ENCODE measurements at places on chromosomes 5 and 9.

- no peak for DNase-seq
Measured at GRCh38 chr5:6501701-6502100, 53.0 kb downstream of the UBE2QL1 start.

DNA sequence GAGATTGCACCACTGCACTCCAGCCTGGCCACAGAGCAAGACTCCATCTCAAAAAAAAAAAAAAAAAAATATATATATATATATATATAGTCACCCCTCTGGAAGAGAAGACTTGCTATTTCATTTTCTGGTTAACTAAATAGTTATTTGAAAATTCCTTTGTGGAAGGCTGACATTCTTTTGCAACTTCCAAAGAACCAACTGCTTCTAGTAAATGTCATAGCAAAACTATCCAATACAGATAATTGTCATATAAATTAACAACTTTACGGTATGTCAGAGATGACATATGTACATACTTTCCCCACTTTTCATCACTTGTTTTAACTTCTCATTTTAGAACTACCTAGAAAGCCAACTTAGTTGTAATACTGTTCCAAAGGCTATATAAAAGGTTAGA lies 50.9 kb downstream of the PRUNE2 start:
- DNase-seq = no peak

DNA sequence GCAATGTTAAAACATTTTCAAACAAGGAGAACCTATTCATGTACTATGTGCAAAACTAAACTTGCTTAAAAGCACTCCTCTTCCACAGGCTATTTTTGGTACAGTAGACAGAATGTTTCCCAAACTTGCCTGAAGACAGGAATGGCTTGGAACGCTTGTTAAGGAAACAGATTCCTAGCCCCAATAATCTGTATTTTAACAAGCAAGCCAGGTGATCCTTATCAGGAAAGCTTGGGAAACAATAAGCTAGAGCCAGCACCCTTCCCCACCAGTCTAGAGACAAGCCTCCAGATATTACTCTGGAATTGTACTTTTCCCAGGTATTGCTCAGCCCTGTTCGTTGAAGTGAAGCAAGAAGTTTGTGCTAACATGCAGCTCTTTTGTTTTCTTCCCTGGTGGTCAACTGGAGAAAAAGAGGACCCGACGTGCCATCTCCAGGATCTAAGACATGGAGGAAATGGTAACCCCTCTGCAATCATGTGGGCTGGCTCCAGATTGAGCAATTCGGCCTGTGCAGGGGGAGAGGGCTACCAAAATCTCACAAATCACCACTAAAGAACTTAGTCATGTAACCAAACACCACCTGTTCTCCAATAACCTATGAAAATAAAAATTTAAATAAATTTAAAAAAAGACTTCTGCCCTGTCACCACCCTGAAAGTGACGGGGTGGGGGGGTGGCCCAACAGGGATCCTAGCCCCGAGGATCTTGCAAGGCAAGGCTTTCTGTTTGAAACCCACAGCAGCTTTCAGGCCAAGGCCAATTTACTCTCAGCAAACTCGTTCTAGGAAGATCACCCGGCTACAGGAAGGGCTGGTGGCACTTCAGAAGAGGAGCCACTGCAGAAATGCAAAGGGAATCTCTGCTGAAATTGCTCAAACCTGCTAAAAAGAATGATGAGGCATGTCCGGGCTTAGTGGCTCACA lies 48.6 kb downstream of the SHB start:
- DNase-seq = no peak

DNA sequence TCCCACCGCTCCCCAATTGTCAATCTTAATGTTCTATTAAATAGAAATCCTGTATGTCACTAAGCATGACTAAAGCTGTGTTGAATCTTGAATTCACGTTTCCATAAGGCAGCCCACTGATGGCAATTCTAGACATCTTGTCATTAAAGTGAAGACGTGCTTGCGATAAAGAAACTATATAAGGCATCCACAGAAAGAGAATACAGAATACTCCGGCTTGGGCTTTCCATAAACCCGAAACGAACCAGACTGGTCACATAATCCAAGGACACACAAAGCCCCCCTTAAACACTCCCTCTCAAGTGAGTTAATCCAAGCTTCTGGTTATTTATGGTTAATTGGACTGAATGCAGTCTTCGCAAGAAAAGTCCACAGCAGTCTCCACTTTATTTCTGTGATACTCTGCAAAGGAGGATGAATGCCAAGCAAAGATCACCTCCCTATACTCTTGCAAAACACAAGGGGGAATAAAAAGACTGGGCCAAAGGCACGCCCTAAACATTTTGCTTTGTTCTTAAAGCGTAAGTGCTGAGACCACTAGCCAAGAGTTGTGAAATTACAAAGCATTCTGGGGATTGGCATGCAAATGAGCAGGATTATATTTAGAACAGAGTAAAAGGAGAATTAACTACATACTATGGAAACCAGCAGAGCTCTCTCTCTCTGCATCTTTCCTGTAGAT lies 54.7 kb downstream of the DPYSL3 start:
- no peak for DNase-seq

GRCh38 chr9:87022178-87022577 lies 74.9 kb upstream of the GAS1 start:
- DNase-seq = no peak

- no peak for DNase-seq
Measured at GRCh38 chr5:113199122-113199905, 222.7 kb downstream of the DCP2 start.

DNA sequence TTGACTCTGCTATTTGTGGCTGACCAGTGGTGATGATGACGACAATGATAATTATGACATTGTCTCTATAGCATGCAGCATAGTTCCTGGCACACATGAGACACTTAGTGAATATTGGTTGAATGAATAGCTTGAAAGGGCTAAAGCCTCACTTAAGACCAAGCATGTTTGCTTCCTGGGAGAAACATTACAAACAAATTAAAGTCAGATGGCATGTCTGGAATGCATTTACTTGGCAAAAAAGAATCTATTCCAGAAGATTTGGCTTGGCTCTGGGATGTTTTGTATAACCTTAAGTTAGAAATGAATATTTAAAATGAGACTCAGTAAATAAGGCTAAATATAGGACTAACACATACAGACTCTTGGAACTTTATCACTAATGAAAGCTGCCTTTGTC lies 21.6 kb downstream of the GAS1 start:
- DNase-seq = no peak

DNA sequence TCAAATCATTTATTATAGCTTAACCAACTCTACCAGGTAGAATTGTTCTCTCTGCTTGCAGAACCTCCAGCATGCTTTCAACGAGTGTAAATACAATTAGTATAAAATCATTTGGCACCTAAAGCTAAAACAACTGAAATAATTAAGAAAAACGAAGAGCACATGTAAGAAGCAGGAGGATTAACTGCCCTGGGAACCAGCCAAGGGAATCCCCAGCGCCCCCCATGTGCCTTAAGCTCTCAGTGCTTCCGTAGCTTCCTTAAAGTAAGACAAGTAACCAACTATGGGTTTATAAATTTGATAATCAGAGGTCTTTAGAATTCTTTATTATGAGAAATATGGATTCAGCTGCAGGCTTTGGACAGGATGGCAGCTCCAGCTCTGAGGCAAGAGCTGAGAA lies 402.4 kb downstream of the RAB3C start:
- DNase-seq = no peak

DNA sequence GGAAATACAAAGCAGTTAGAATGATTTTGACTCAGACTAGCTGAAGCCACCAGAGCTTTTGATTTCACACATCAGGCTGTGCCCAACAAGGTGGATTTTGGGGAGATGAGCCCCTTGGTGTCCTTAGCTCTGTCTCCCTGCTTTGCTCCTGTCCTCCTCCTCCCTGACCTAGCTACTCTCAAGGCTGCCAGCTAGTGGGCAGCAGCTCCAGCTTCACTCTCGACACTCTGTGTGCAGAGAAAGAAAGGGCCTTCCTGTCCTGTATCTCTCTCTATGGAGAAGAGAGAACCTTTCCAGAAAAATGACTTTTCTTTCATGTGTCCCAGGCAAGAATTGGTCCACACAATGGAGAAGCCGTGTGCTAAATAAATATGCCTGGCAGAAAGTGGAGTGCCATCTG lies 446.2 kb downstream of the SEMA5A start:
- DNase-seq = no peak

- no peak for DNase-seq
Measured at GRCh38 chr9:98494852-98495251, 213.9 kb downstream of the GABBR2 start.

- DNase-seq = no peak
Measured at GRCh38 chr9:124353811-124354274, 61.4 kb downstream of the PSMB7 start.

DNA sequence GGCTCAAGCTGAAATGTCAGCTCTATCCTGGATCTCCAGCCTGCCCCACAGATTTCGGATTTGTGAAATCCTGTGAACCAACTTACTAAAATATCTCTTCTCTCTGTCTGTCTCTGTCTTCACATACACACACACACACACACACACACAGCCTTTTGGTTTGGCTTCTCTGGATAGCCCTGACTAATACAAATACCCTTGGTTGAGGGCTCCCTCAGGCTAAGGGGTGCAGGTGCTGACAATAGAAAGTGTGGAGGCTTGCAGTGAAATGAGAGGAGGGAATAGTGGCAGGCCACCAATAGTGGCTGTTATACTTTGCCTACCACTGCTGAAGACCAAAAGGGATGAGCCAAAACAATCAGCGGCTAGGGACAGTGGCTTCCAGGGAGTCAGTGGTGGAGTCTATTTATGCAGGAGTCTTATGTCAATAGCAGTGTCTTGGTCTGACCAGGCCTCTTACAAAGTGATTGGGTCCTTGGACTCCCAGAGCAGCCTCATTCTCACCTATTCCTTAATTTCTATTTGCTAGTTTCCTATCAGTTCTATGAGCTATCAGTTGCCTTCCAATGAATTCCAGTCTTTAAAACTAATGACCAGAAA lies 93.2 kb upstream of the GAS1 start:
- DNase-seq = no peak

- DNase-seq = no peak
Measured at GRCh38 chr5:100186181-100186580, 349.0 kb upstream of the FAM174A start.

DNA sequence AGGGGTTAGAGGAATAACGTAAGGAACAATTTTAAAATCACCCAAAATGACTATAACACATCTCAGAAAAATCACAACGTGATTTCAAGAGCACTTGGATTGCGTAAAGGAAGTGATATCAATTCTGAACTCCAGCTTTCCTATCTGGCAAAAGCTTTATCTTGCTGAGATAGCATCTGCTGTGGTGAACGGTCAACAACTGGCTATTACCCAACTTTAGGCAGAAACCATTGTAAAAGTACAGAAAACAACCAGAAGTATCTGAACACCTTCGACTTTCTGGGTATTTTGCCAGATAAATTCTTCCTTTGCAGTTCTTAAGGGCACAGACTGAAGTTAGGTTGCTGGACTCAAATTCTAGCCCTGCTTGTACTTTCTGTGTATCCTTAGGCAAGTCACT lies 9.2 kb downstream of the ABLIM3 start:
- no peak for DNase-seq

- DNase-seq = no peak
Measured at GRCh38 chr9:128242828-128243214, 33.0 kb downstream of the GOLGA2 start.

- DNase-seq = no peak
Measured at GRCh38 chr5:179124853-179125788, 64.9 kb downstream of the ZNF354C start.

GRCh38 chr9:69933445-69933844 lies 110.2 kb upstream of the MAMDC2 start:
- no peak for DNase-seq

DNA sequence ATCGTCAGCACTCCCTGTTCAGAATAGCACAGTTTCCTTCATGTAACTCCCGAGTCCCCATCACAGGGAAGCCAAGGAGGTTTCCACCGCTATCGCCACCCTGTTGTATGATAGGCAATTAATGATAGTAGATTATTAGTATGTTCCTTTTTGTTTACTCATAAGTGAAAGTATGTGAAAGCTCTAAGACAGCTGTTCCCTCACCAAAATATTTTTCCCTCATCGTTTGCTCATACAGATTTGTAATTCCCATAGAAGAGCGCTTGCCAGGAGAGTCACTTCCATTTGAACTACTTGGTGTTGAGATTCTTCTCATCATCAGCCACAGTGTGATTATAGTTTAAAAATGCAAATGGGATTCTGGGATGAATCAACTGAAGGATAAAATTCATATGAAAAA lies 140.9 kb downstream of the PAM start:
- DNase-seq = no peak

DNA sequence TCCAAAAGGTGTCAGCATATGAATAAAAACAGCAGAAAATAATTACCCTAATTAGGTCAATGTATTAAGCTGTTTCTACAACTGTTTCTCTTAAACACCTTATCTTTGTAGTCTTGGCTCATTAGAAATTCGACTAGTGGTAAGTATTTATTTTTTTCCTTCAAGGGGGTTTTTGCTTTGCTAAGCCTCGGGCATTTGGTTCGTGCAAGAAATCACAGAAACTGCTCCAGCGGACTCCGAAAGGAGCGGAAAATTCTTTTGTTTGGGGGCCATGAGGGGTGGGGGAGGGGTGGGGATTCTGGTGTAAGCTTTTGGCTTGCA lies 757 bp downstream of the ZBED3 start:
- DNase-seq = no peak

- DNase-seq = no peak
Measured at GRCh38 chr5:112200131-112200530, 218.9 kb downstream of the EPB41L4A start.

DNA sequence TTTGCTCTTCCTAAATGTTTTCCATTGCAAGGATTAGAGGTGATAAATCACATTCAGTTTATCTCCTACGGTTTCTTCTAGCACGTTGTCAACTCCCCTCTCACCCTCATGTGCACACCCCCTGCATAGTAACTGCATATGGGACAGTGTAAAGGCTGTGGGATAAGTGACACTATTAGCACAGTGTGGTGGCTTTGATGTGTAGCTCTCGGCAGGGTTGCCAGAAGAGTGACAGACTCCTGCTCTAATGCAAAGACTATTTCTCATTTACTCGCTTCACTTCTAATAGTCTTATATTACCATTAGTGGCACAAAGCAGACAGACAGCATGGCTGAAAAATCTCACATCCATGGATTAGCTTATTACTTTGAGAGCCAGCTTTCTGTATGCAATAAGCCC lies 454.6 kb downstream of the CETN3 start:
- no peak for DNase-seq

DNA sequence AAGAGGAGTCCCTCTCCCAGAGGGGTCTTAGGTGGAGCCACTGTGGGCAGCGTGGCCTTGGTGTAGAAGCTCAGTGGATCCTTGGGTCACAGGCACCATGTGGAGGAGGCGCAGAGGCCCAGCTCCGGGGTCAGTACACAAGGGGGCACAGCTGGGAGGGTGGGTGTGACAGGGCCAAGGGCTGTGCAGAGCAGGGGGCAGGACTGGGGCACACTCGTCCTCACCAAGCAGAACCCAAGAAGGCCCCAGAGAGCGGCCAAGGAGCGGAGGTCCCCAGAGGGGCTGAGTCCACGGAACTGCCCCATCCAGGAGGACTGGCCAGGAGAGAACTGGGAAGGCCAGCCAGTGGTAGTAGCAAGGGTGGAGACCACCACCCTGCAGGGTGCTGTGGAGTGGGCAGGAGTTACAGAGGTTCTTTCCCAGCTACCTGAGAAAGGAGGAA lies 2.5 kb upstream of the LPCAT1 start:
- no peak for DNase-seq

GRCh38 chr9:133737071-133737773 lies 930 bp downstream of the SARDH start:
- DNase-seq = no peak

All from amniotic stem cell (primary cell).